Renal pelvis (tissue), 12 donors: ENCODE measurements at places on chromosomes 13 and 19.

GRCh38 chr19:49425922-49426592 is 869 bp downstream of the GFY start:
- DNase-seq: no peak

GRCh38 chr13:104389691-104390090 is 1323.5 kb upstream of the SLC10A2 start:
- DNase-seq: no peak

DNA sequence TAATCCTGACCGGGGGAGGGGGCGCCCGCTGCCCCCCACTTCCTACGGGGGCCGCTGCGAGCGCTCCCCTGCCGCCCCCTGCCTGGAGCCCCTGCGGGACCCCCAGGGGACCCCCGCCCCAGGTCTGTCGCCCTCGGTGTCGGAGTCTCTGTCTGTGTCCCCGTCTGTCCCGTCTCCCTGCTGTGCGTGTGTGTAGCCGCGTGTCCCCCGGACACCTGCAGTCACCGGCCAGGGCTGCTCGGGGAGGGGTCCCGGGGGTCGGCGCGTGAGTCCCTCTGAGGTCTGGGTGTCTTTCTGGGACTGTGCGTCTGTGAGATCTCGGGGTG is 7.7 kb upstream of the NFIC start:
- DNase-seq: no peak

DNA sequence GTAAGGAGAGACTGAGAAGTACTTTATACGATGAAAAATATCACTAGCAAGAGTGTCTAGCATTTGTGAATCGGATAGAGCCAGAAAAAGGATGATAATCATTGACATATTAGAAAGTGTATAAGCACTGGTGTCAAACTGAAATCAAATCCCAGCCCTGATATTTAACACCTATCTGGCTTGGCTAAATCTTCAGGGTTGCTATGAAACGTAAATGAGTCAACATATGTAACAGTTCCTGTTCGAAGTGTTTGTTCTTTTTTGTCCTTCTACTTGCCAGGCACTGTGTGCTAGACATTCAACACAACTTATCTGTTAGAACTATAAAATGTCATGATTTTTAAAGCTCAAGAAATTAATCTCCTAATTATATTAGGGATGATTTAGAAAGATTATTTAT is 40.8 kb downstream of the SERPINE3 start:
- DNase-seq: no peak

- DNase-seq: no peak
Measured at GRCh38 chr13:99548448-99548847, 47.2 kb downstream of the TM9SF2 start.

- DNase-seq: no peak
Measured at GRCh38 chr19:8575467-8575997, 1.7 kb downstream of the MYO1F start.
